ENCODE measurements at places on chromosomes 11 and 22.

DNA sequence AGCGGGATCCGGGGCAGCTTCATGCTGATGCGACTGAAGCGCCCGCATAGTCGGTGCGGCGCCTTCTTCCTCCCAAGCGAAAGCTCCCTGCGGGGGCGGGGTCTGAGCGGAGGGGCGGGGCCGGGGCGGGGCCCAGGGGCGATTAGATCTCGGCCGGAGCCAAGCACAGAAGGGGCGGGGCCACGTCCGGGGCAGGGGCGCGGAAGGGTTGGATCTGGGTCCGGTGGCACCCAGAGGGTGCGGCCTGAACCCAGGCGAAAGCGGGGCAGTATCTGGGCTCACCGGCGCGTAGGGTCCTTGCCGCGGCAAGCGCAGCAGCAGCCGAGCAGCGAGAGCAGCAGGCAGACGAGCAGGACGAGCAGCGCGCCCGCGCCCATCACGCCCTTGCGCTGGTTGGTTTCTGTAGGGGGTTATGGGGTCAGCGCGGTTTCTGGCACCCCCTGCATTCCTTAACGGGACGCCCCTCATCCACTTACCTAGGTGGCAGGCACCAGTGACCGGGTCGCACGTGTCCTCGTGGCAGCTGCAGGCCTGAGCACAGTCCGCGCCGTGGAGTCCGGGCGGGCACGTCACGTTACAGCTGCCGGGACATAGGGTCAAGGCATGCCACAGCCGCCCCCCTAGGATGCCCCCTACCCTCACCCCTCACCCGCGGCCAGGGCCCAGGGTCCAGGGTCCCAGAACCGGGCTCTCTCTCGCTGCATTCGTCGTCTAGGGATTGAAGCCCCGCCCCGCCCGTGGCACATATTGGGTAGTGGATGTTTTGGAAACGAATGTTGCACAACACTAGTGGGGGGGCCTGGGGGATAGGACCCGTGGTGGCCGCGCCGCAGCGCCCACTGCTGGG, 8.1 kb downstream of the SCARF2 start:
- no peak for DNase-seq

DNA sequence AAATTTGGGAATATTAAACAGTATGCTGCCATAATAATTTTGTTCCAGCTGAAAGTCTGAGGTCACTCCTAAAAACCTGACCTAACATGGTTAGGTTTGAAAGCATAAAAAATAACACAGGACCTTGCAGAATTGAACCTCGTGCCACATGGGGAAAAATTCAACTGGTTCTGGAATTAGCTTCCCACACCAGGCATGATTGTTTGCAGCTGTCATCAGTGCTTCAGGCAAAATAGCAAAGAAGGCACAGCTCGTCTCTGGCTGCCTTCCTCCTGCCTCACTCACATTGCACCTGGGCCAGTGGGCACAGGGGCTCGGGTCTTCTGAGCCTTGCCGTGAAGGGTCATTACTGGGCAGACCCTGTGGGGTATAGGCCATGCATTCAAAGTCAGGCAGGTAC, 153.8 kb upstream of the ARHGAP20 start:
- no peak for DNase-seq

DNA sequence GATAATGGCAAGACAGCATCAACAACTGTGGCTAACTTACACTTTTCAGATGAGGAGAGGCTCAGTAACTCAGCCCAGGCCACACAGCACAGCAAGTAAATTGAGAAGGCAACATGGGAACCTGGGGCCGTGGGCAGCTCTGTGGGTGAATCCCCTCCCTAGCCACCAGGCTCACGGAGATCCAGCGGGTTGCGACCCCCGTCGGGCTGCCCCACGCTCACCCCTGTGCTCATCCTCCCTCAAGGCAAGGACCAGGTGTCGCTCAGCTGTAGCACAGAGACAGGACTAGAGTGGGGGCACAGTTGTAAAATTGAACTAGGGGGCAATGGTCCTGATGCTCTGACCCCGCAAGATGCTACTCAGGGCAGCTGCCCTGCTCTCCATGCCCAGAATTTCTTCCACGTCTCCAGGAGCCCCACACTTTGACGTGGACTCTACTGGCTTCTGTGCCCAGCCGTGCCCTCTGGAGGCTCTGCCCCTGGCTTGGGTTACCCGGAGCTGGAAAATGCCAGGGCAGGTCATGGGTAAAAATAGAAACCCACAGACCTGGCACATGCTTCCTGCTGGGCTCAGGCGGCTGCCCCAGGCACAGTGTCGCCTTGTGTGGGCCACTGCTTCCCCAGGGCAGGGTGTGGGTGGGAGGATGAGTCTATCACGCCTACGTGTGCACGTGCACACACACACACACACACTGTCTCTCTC, 9.0 kb downstream of the TUBA8 start:
- DNase-seq: no peak

DNA sequence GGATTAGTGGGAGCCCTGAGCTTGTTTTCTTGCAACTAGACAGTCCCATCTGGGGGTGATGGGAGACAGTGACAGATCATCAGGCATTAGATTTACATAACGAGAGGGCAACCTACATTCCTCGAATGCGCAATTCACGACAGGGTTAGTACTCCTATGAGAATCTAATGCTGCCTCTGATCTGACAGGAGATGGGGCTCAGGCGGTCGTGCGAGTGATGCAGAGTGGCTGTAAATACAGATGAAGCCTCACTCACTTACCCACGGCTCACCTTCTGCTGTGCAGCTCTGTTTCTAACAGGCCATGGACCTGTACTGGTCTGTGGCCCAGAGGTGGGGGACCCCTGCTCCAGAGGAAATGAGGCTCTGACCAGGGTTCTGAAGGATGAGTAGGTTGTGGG, 125.5 kb downstream of the FBXO7 start:
- no peak for DNase-seq

GRCh38 chr11:1936072-1936780, 10.9 kb upstream of the MRPL23 start:
- no peak for DNase-seq

- DNase-seq: no peak
Observed at GRCh38 chr11:79054636-79055035, 386.2 kb downstream of the TENM4 start.

DNA sequence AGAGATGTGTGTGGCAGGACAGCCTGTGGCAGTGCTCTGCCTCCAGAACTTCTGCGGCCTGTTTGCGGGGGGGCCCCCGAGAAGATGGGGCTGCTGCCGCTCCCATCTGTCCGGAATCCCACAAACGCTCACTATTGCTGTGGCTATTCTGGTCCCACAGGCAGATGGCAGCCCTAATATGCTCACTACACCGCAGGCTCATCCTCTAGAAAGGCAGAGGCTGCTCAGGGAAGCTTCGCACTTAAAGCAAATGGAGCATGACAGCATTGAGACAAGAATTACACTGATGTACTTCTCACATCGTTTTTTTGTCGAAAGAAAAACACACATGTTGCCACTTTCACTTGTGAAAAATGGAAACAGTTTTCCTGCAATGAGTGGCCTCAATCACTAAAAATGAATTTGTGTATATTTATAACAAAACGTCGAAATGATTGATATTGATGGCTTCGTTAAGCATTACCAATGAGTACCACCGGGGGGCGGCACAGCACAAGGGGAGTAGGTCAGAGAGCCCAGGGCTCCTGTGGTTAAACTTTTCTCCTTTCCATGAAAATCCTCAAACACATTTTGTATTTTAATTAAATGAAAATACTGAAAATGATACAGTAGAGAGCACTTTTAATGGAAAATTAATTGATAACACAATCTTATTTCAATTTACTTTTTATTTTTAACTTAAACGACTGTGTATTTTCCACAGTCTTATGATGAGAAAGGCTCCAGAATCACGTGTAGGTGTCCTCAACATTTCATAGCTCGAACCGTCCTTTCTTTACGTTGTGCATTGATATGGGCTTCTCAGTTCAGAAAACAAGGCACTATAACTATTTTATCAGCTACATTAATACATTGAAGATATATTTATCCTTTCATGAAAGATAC, 69.1 kb downstream of the CTTN start:
- DNase-seq: peak; percentile 54

- DNase-seq: no peak
Observed at GRCh38 chr11:8018484-8019313, 31.6 kb downstream of the EIF3F start.

- no peak for DNase-seq
Observed at GRCh38 chr11:57903011-57903410, 120.7 kb upstream of the OR9Q1 start.

- peak; percentile 51 for DNase-seq
Observed at GRCh38 chr11:13207665-13208594, 69.7 kb upstream of the BMAL1 start.

DNA sequence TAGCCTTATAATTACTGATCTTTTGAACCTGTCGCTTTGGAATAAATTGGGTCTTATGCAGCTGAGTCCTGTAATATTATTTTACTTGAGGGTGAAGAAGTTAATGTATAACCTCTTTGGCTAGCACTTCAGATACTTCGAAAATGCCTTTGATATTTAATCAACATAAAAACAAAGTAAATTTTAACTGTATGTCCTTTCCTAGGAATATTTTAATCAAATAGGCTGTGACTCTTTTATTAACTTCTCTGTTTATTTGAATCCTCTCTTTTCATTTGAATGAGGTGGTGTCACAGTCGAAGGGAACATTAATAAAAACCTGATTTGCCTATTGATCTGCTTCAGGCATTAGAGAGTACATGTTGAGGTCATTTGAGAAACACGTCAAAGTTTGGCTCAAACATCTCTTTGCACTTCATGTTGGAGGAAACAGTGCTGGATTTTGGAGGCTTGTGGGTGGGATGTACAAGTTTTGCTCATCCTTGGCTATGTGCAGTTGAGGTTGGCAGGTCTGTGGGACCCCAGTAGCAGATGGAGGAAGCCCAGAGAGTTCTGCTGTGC, 143.6 kb downstream of the NCAM1 start:
- no peak for DNase-seq

- no peak for DNase-seq
Observed at GRCh38 chr11:122178795-122179194, 62.8 kb upstream of the BLID start.

GRCh38 chr11:97739932-97740800, 1280.6 kb upstream of the CNTN5 start:
- no peak for DNase-seq

DNA sequence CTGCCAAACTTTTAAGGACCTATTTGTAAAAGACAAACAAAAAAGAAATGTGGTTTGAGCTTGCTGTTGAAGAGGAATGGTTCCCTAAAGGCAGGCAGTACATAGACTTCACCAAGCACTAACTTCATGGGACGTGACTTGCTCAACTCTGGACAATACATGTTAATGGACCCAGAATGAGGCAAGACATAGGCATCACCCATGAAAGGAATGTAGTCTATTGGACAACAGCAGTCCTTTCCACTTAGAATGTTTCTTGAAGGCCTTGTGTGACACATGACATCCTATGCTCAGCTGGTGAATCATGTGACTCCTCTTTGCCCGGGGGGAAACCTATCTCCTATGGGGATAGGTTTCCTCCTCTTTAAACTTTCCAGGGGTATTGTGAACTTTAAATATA, 246.4 kb upstream of the BLID start:
- DNase-seq: no peak

DNA sequence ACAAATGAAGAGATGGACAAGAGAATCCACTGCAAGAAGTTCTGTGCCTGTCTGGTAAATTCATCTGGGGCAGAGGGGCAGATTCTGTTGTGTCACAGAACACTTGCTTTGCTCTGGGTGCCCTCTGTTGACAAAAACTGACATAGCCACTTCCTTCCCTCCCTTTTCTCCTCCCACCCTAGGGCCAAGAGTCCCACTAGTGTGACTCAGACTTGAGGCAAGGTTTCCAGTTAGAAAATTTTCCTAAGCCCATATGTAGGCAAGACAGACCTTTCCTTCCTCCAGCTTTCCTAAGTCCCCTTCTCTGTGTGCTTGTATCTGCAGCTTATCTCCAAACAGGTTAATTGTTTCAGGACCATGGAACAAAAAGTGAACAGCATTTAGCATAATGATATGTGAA, 106.8 kb downstream of the RBFOX2 start:
- peak; percentile 86 for DNase-seq

GRCh38 chr11:1410366-1411291, 20.9 kb downstream of the BRSK2 start:
- DNase-seq: no peak

- no peak for DNase-seq
Observed at GRCh38 chr22:27349456-27349855, 452.1 kb downstream of the MN1 start.

DNA sequence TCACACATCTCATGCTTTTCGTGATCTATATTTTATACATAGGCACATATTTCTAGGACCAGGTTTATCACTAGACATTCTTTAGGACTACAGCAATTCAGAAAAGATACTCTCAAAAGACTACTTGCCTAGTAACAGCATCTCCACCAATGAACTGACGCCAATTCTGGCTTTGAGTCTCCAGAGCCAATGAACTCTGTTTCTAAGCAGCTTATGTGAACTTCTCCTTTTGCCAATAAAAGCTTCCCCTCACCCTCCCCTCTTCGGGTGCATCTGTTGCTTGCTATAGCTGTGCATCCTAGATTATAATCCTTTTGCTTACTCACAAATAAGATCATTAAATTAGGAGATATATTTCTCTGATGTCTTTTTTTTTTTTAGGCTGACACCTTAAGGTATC, 11.4 kb upstream of the ANKK1 start:
- DNase-seq: no peak

GRCh38 chr11:10864688-10865087, 6.8 kb upstream of the ZBED5 start:
- no peak for DNase-seq

- DNase-seq: no peak
Observed at GRCh38 chr22:33160525-33160924, 102.3 kb upstream of the SYN3 start.

DNA sequence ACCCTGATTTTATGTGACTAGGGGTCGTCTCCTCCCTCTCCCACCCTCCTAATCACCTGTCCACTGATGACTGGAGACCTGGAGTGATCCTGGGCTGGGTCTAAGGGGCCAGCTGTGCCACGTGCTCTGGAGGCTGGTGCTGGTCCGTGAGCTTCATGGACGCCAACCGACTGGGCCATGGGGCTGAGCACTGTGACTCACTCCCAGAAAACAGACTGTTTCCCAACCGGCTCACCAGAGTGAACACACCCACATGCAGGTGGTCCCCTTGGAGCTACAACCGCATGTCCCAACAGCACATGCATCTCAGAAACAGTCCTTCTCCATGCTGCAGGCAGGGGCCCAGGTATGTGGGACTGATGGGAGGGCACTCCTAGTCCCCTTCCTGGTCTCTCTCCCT, 14.0 kb upstream of the LMO1 start:
- DNase-seq: no peak

GRCh38 chr11:133835593-133836548, 9.4 kb downstream of the SPATA19 start:
- DNase-seq: no peak

DNA sequence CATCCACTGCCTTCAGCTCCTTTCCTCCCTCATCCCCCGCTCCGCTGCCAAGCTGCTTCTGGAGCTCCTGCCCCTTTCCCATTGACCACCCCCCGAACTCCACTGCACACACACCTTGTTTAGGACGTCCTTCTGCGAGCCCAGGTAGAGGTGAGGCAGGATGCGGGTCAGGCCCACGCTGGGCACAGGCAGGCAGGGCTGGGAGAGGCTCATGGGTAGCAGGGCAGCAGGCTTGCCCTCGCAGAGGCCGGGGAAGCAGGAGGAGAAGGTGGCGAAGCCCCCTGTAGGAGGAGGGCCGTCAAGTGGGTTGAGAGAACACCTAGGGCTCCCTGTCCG, 13.3 kb downstream of the DUSP8 start:
- no peak for DNase-seq

GRCh38 chr11:120375076-120375475, 38.9 kb downstream of the ARHGEF12 start:
- no peak for DNase-seq

All from ACHN (cell line).